ENCODE measurements at places on chromosomes 12 and 14.

GRCh38 chr12:55720894-55721444, 776 bp downstream of the RDH5 start:
- DNase-seq: no peak

DNA sequence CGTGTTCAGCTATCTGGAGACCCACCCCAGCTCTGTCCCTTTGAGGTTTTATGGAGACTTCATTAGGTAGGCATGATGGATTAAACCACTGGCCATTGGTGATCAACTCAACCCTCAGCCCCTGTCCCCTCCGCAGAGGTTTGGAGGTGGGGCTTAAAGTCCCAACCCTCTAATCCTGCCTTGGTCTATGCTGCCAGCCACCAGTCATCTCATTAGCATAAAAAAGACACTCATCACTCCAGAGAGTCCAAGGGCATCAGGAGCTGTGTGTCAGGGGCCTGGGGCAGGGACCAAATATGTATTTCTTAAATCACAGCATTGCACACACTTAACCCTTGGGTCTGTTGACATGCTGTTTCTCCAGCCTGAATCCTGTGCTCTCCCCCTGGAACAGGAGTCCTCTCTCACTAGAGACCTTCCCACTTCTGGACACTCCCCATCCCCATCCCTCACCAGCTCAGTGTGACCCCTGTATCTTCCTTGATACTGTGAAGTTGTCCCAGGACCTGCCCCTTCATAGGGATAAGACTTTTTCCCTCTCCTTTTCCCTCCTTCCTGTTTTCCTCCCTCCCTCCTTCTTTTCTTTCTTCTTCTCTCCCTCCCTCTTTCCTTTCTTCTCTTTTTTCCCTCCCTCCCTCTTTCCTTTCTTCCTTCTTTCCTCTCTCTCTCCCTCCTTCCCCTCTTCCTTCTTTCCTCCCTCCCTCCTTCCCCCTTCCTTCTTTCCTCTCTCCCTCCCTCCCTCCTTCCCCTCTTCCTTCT, 54.7 kb upstream of the CLMN start:
- DNase-seq: no peak

DNA sequence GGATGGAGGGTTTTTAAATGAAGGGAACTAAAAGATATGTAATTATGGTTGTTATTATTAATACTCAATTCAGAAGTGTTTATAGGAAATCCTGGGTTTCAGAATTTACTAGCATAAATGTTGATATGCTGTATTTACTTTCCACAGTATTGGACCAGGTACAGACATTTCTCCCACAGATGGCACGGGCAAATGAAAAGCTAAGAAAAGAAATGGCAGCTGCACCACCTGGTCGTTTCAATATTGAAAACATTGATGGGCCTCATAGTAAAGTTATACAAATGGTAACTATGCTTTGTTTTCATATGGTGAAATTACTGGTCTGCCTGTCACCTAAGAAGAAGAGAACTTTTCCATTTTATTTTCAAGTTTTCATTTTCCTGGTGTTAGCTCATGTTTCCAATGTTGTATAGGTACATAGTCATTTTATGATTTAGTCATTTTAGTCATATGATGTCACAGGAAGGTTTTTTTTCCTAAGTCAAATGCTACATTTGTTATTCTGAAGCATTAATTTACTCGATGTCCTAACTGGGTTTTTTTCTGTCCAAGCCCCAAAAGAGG, 5.5 kb downstream of the NOPCHAP1 start:
- no peak for DNase-seq

GRCh38 chr12:28177905-28178304, 12.4 kb upstream of the CCDC91 start:
- no peak for DNase-seq

DNA sequence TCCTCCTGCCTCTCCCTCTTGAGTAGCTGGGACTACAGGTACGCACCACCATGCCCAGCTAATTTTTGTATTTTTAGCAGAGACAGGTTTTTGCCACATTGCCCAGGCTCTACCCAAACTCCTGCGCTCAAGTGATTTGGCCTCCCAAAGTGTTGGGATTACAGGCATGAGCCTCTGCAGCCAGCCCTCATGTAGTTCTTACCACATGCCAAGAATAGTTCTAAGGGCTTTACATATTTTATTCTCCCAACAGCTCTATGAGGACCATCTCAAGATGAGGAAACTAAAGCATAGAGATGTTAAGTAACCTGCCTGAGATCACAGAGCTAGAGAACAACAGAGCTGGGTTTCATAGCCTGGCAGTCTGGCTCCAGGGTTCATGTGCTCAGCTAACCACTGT, 37.9 kb upstream of the ALDH2 start:
- no peak for DNase-seq

DNA sequence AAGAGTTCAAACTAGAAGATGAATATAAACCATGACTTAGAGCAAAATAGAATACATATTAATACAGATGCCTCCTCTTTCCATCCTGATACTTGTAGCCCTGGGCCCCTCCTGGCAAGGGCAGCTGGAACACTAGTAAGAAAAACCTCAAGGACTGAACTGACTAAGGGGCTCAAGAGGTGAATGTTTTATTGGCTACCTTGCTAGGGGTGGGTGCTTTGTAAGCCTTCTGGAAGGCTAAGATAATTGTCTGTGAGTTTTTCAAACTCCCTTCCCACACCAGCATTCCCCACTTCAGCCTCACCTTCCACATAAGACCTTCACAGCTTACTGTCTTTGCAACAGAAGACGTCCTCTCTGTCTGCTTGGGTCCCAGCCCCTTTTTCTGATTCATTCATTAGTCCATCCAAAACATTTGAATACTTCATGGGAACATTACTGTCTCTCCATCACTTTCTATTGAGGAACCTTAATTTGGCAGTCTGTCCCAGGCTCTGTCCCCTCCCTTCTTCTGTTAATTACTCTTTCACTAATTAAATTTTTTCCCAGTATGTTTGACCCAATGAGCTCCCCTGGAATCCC, 1.1 kb upstream of the MARCHF9 start:
- DNase-seq: no peak

Data from CD8-positive, alpha-beta T cell (primary cell).